Osteoblast (primary cell): ENCODE measurements at places on chromosomes 5 and 9. TPM values are rescaled to one million over a fixed set of nuclear protein-coding genes. Genes with fewer than 3 reads are reported as not detected.

The BTNL3 gene
- total RNA-seq: not detected in 2 replicates

The IFNA2 gene
- not detected in 2 replicates for total RNA-seq

The CTSV gene
- total RNA-seq: 0.29 and 0.36 TPM in 2 replicates

The PRKAA1 gene
- 95.5 and 110 TPM in 2 replicates for total RNA-seq

The TRPM3 gene
- 0.72 and 1.2 TPM in 2 replicates for total RNA-seq

The HNRNPA0 gene
- total RNA-seq: 24.2 TPM in 2 replicates

The MYO10 gene
- 40.9 and 43.6 TPM in 2 replicates for total RNA-seq

The LCNL1 gene
- total RNA-seq: 4.4 and 5.4 TPM in 2 replicates

The PIP5K1B gene
- total RNA-seq: not detected in 2 replicates

The FKBP15 gene
- total RNA-seq: 29.8 and 31.8 TPM in 2 replicates

The DMRT3 gene
- total RNA-seq: not detected in 2 replicates

The CDC20B gene
- total RNA-seq: not detected in 2 replicates

The CAMK4 gene
- 0.29 and 0.72 TPM in 2 replicates for total RNA-seq

The FOXD4L4 gene
- under 0.01 TPM in 2 replicates for total RNA-seq

The PSD2 gene
- total RNA-seq: 0.29 and 0.36 TPM in 2 replicates

The ADRA1B gene
- total RNA-seq: 0.29 and 0.36 TPM in 2 replicates

The FOXD4L3 gene
- total RNA-seq: under 0.01 TPM in 1 of 2 replicates, not detected in the other

The RGMB gene
- 70.9 and 81.3 TPM in 2 replicates for total RNA-seq

The TGFBI gene
- 1,700 and 2,120 TPM in 2 replicates for total RNA-seq

The NEUROG1 gene
- total RNA-seq: not detected in 2 replicates

The SHOC1 gene
- under 0.01 TPM in 2 replicates for total RNA-seq
